ENCODE measurements at places on chromosomes 12 and 14.

DNA sequence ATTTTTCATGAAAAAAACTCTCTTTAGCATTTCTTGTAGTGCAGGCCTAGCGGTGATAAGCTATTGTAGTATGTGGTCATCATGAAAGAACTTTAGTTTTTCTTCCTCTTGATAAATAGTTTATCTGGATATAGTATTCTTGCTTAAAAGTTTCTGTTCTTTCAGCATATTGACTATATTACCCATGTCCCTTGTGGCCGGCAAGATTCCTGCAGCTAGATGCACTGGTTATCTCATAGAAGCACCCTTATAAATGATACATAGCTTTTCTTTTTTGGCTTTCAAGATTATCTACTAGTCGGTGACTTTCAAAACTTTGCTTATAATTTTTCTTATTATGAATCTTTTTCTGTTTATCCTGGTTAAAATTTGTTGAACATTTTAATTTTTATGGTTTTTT, 234.8 kb downstream of the ALG10 start:
- no peak for DNase-seq

DNA sequence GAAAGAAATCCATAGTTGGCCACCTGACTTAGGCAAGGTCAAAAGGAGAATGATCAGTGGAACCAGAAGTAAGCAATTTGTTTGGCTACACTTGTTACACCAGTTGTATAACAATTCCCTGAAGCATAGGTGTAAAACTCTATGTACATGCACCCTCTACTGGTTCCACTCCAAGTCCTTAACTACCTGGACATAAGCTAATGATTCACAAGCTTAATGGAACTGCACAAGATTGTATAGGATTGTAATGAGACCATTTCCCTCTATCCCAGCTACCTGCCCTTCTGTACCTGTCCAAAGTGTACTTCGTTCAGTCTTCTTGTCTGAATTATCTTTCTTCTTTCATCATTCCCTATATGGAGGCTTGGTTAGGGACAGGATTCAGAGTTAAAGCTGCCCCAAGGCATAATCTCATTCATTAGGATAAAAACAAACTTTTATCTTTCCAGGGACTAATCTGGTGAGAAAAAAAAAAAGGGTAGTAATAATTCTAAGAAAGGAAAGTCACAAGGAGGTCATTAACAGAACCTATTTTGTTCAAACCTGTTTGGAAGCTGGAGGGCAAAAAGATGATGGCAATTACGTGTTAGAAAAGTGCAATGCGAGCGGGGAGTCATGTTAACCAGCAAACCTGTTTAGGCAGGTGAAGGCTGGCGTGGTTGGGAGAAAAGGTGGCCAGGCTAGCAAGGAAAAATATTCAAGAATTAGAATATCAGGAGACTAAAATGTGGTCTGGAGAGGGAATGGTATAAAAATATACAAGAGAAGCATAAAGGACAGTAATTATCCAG, 2.8 kb upstream of the TMEM52B start:
- no peak for DNase-seq

GRCh38 chr12:6778217-6778573, 5.9 kb downstream of the LAG3 start:
- no peak for DNase-seq

DNA sequence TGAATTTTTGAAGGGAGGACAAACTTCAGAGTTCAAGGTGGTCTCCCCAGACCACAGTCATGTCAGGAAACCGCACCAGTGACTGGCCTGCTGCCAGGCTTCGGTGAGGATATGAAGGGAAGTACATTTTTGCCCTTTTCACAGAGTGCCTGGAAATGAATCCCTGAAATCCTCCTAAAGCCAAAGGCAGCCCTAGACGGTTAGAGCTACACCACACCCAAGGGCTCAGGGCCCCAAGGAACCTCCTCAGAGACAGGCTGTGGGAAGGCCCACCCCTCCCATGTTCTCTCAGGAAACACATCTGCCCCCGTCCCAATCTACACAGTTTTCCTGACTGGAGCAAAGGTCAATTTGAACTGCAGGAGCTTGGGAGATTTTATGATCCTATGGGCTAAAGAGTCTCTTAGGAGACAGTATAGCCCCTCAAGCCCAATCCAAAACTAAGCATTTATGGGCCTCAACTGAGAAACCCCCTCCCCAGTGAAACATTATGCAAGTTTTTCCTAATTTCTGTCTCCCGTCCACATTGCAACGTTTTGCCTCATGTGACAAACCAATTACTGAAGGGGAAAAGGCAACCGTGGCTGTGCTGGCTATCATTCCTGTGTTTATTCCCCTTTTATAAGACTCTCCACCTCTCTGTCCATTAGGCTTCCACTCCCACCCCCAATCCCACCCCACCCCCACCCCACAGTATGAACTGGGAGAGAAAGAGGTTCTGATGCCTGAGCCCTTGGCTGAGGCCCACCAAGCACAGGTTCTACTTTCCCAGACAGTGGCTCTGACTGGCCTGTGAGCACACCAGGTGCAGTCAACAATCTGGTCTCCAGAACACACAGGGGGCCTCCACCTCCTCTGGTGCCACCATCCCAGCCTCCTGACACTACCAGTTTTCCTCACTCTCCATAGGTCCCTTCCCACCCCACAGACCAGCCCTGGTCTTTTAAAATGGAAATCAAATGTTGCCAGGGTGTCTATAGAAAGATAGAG, 9.6 kb upstream of the RNASE1 start:
- no peak for DNase-seq

- no peak for DNase-seq
Measured at GRCh38 chr14:99286761-99287160, 14.8 kb upstream of the BCL11B start.

DNA sequence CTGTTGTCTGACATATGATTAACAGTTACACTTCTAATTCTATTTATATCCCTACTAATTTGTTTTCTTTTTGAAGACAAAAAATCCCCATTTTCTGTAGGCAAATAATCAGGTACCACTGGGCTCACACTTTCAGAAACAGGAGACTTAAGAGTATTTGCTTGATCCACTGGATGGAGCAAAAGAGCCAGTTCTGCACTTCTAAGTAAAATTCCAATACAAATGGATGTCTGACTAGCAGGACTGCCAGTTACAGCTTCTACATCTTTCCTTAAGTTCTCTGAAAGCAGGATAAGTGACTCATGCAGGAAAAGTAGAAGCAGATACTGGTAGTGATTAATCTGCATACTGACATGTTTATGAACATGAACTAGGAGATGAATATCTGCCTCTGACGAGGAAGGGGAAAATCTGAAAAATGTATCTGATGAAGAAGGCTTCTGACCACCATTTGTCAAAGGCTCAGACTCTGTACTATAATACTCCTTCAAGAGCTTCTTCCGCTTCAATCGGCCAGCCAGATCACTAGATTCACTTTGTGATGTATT, 73.8 kb upstream of the ANKS1B start:
- no peak for DNase-seq

DNA sequence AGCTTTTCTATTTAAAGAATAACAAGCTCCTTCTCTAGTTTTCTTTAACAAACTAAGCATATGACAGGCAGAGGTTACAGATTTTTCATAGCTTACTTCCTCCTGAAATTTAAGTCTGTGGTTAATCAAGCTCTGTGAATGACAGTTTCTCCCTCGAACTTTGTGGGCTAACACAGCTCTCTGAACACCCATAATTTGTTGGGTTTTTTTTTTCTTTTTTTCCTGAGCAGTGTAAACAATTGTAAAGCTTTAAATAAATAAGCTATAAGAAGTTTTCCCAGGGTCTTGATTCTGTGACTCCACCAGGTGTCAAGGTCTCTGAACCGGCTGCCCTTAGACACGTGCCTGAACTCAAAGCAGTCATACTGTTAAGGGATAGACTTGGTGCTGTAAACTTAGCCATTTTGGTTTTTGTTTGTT, 128.1 kb upstream of the AMIGO2 start:
- no peak for DNase-seq

GRCh38 chr14:69606258-69607184, 4.9 kb upstream of the SUSD6 start:
- no peak for DNase-seq

DNA sequence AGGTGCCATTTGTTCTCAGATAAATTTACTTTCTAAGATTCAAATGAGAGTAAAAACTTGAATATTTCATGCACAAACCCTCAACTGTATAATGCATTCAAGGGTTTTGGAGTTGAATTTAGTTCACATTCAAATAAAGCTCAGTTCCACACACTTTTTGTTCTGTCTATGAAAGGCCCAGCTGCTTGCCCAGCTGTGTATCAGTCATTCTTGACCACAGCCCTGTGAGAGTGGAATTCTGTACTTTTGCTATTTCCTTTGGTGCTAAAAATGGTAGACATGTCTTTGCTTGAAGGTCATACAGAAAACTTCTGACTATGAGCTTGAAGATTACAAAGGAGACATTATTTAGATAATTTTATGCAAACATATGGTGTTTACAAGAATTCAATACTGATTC, 110.4 kb downstream of the KCNC2 start:
- no peak for DNase-seq

- DNase-seq = no peak
Measured at GRCh38 chr12:62166525-62166924, 93.7 kb upstream of the USP15 start.

DNA sequence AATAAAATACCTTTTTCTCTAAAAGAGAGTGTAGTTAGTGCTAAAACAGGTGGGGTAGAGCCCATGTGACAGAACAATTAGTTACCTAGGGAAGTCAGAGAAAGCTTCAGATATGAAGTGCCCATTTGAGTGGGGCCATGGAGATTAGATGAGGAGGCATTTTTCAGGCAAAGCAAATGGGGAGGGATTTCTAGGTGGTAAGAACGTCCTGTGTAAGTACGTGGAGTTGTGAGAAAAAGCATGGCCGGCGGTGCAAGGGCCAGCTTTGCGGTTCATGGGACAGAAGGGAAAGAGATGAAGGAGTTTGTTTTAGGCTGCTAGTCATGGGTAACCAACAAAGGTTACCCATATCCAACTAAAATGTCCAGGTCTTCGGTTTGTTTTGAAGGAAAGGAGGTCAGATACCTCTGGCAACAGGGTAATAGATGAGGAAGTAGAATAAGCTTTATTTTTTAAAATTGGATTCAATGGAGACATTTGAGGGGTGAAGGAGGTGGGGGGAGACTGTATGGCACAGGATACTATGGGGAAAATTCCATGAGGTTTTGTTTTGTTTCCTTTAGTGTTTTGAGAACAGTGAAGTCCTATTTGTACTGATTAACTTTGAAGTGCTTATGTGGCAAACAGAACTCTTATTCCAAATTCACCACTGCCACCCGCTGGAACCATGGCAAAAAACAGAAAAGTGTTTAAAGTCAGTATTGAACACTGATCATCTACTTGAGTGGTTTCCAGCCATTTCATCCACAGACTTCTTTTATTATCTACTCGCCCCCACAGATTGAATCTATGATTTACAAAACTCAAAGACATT, 10.0 kb upstream of the SNRPF start:
- no peak for DNase-seq

- DNase-seq = peak; percentile 15
Measured at GRCh38 chr12:22687361-22688076, 62.5 kb downstream of the ETNK1 start.

GRCh38 chr14:35202195-35202594, 79.8 kb downstream of the PRORP start:
- no peak for DNase-seq

- DNase-seq = no peak
Measured at GRCh38 chr14:105088812-105089745, 23.8 kb upstream of the GPR132 start.

DNA sequence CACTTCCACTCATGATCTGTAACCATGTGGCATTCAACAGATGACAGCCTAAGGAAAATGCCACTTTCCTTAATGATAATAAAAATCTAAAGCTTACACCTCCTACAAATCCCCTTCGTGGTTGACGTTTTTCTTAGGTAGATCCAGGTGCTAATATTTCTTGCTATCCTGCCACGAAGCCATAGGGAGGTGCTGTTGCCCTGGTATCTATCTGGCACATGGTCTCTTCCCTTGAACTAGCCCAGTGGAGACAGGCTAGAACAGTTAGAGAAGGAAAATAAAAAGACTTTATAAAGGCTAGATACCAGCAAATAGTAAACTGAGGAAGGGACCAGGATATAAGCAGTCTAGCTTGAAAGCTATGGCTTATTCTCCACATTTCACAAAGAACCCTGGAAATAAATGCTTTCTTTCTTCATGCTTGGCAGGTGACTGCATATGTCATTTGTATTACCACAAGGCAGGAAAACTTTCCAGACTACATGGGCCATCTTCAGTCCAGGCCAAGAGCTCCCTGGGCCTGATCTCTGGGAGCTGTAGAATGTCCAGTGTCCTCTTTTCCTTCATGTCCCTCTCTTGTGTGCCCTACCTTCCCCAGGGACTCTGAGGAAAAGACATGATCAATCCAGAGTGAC, 15.3 kb downstream of the SPIC start:
- DNase-seq = no peak

DNA sequence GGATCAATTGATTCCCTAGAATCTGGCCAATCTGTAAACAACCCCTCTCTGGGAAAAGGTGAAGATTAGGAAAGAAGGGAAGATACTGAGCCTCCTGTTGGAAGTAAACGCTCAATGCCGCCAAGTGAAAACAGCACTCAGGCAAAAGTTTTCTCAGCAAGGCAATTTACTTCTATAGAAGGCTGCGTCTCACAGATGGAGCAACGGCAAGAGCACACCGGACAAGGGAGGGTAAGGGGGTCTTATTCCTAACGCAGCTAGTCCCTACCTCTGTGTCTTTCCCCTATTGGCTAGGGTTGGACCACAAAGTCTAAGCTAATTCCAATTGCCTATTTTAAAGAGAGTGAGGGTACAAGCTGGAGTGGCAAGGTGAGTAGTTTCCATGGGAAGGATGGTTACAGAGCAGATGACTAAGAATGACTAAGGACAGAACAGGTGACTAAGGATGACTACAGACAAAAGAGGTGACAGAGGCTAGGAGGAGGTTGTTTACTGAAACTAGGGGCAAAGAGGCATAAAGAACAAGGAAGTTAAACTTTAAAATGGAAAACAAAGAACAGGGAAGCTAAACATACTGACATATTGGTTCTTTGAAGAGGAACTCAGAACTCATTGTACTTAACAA, 5.6 kb upstream of the TTC9 start:
- no peak for DNase-seq

DNA sequence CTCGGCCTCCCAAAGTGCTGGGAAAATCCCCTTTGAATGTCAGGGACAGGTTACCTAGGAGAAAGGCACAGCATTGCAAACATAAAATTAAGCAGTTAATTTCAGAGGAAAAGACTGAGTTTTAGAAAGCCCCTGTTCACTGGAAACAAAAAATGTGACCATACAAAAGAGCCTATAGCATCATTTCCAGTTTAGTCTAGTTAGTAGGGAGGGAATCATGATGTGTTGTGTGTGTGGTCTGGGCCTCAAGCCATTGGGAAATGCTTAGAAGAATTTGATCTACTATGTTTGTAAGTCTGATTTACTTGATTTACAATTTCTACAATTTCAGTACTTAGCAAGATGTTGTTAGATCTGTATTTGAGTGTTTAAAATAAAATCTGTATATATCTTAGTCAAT, 47.1 kb upstream of the RERG start:
- no peak for DNase-seq

Measured in HL-60 (cell line).